ENCODE measurements at places on chromosomes 2 and 18.

- no peak for DNase-seq
Measured at GRCh38 chr2:54332386-54332785, 76.4 kb upstream of the TSPYL6 start.

- no peak for DNase-seq
Measured at GRCh38 chr18:72899338-72899737, 31.6 kb upstream of the NETO1 start.

DNA sequence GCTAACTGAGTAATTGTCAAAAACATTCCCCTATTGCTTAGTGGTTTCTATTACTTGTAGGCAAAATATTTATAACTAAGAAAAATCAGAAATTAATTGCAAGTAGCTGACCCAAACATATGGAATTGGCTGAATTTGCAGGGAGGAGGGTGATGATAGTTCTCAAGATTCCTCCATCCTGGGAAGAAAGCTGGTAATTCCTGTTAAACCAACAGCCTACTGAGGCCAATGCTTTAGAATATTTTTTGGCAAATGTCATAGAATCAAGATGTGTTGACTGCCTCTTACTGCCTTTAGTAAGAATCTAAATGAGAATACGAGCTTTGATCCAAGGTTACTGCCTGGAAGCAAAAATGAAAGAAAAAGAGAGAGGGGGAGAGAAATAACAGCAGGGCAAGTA is 120.0 kb downstream of the COL6A3 start:
- no peak for DNase-seq

GRCh38 chr2:106307860-106308259 is 113.8 kb upstream of the UXS1 start:
- DNase-seq: no peak
